Stimulated activated CD4-positive, alpha-beta T cell treated with anti-CD3 and anti-CD28 coated beads, Interleukin-4, amount 100 ng/mL, for 1 hour (primary cell): ENCODE measurements at places on chromosomes 1 and 21.
A peak's percentile ranks its signal among the peaks of the same experiment; 100 is the strongest.

- DNase-seq: no peak
Observed at GRCh38 chr1:24373044-24373443, 40.5 kb downstream of the STPG1 start.

DNA sequence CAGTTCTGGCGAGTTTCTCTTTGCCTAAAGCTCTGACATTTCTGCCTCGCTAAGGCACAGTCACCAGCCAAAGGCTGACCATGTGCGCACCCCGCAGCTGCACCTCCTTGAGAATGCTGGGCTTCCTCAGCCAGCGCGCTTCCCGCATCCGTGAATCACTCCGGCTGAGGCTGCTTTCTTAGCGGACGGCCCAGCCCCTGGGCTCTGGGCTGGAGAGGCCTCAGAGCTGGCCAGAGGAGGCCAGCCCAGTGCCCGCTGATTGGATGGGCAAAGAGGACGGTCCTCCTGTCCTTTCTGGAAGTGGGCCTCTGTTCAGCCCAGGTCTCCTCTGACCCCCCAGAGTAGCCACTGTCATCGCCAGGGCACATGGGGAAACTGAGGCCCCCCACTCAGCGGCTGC, 56.1 kb downstream of the PRDM16 start:
- no peak for DNase-seq

DNA sequence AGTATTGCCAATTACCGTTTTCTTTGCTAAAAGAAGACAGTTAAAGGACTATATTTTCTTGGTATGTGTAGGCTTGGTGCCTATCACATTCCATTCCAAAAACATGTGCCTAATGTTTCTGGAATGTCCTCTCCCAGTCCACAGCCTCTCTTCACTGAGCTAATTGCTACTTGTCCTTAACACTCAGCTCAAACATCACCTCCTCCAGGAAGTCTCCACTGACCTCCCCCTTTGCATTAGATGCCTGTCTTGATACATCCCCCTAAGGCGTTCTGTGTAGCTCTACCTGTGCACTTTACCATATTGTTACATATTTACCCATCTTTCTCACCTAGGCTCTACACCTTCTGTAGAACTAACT, 195.6 kb upstream of the CAMK1G start:
- DNase-seq: no peak

- no peak for DNase-seq
Observed at GRCh38 chr1:113677250-113678158, 81.8 kb downstream of the PHTF1 start.

- peak; percentile 79 for DNase-seq
Observed at GRCh38 chr1:234610061-234610665, at the start of gene IRF2BP2. IRF2BP2 (minus strand) TSS chr1:234610178; CDS start chr1:234609494, 684 bp downstream.

DNA sequence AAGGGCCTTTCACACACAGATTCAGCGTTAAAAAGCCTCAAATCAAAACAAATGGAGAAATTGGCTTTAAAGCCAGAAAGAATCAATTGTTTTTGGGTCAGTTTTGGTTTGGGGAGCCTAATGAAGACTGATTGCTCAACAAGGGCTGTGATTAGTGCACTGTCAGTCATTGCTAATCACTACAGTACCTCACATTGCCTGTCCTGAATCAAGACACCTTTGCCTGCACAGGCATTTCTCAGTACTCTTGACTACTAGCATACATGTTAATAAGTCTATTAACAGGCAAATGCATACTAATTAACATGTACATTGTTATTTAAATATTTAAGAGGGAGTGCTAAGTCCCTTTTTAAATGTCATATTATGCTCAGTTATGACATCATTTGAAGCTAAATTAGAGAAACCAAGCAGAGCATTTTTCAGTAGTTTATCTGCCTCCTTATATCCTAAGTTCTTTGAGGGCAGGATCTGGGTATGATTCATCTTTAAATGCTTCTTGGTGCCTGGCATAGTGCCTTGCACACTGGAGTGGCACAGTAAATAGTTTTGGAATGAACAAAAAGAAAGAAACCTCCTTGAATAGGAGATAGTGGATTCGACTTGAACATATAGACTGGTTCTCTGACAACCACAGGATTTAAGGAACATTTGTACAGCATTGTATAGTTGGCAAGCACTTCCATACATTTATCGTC, 25.8 kb upstream of the CCN1 start:
- no peak for DNase-seq

- no peak for DNase-seq
Observed at GRCh38 chr1:1196431-1197187, 9.8 kb downstream of the TNFRSF18 start.

GRCh38 chr1:180186831-180187230, 32.2 kb downstream of the QSOX1 start:
- DNase-seq: no peak

DNA sequence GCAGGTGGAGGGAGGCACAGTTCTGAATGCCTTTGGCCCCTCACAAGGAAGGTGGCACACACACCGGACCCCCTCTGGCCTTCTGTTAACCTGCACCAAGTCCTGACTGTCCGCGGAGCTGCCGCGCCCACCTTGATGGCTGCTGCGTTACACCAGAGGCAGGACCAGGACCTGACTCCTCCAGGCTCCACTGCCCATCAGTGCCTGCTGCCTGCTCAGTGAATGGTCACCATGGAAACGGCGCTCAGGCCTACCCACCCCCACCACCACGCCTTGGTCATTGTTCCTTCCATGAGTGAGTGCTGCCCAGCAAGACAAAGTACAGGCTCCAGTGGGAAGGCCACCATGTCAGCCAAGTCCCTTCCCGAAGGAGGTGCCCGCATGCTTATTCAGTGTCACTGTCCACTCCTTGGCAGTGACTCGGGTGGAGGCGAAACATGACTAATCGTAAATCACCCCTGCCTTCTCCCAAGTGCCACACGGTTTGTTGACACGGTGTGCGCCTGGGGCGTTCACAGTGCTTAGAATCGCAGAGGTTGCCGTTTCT, 57.3 kb downstream of the SLC37A1 start:
- DNase-seq: no peak

- DNase-seq: no peak
Observed at GRCh38 chr21:15140321-15141019, 75.7 kb upstream of the NRIP1 start.

- no peak for DNase-seq
Observed at GRCh38 chr1:163346326-163346870, 24.6 kb downstream of the NUF2 start.

- DNase-seq: peak; percentile 71
Observed at GRCh38 chr1:30782361-30783255, 25.0 kb upstream of the LAPTM5 start.

DNA sequence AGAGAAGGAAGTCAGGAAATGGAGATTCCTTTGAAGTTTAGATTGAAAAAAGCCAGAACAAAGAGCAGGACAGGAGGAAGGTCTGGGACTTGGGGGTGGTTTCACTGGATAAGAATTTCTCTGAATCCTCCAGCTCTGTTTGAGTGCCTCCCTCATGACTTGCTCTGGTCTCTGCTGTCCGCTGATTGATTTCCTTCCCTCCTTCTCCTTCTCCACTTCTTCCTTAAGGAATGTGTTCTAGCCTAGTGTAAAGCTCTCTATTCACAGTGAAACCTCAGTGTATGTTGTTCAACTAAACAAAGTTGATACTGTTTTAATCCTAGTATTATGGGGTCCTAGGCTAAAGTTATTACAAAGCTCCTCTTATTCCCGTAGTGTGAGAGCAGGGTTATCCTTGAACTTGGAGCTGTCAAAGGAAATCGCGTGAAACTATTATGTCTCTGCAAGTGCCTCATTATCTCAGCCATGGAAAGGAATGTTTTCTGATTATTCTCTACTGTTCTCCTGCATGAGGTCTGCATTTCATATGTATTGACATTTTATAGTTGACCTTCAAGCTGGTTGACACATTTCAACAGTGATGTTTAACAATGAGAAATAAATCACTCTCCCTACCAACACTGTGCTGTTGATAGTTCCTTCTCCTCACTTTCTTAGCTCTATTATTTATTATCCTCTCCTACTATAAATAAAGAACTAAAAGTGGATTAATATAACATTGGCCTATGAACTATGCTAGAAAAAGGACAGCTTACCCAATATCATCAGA, 82.7 kb upstream of the KCTD3 start:
- no peak for DNase-seq

GRCh38 chr1:183248989-183249691, 63.1 kb downstream of the LAMC2 start:
- no peak for DNase-seq

- no peak for DNase-seq
Observed at GRCh38 chr1:116389013-116389412, 16.0 kb downstream of the ATP1A1 start.

DNA sequence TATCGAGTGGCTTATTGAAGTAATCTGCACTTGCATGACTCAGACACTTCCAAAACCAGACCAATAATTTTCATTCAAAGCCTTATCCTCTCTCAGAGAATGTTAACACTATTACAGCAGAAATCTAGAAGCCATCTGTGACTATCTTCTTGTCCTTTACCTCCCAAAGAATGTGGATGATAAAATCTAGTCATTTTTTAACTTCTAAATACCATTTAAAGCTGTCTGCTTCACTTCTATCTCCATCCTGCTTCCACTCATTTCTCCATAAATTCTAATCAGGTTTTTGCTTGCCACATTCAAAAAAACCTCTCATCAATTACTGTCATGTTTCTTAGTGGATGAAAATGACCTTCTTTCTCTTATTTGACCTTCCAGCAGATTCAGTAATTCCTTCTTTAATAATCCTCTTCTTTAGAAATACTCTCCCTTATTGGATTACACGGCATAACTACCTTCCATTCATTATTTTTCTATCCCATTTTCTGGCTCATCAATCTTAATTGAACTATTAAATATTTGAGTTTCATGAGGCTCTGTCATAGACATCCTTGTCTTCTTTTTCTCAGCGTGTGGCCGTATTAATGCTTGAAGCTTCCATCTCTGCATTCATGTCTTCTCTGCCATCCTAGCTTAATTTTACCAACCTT, 1999.4 kb downstream of the MRPL39 start:
- DNase-seq: no peak

- no peak for DNase-seq
Observed at GRCh38 chr1:39047374-39048229, 21.5 kb downstream of the NDUFS5 start.

- DNase-seq: no peak
Observed at GRCh38 chr1:44289530-44289929, 65.5 kb downstream of the ERI3 start.

DNA sequence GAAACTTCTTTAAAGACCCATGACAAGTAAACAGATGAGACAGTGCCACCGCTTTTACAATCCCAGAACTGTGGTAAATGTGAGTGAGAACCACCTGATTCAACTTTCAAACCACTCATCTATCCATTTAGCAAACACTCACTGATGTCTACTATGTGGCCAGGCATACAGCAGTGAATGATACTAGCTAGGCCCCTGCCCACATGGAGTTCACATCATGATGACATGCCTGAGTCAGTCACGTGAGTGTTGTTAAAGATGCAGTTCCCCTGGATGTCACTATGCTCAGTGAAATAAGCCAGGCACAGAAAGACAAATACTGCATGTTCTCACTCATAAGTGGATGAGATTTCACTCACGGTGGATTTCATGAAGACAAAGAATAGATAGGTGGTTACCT, 28.4 kb downstream of the STX6 start:
- no peak for DNase-seq

DNA sequence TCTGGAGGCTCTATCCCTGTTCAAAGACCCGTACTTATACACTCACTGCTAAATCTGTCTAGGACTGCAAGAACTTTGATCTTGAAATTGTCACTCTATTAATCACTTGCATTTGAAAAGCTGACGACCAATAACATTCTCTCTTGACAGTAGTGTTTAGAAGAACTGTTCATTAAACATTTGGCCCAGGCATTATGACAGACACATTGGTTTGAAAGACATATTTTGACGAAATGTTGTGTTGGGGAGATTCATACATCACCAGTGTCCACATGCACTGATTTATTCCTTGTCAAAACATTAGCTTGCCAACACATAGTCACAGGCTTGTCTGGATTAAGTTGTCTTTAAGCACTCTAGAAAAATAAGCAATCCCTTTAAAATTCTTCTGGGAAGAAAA, 951.3 kb downstream of the ADGRL2 start:
- DNase-seq: no peak

DNA sequence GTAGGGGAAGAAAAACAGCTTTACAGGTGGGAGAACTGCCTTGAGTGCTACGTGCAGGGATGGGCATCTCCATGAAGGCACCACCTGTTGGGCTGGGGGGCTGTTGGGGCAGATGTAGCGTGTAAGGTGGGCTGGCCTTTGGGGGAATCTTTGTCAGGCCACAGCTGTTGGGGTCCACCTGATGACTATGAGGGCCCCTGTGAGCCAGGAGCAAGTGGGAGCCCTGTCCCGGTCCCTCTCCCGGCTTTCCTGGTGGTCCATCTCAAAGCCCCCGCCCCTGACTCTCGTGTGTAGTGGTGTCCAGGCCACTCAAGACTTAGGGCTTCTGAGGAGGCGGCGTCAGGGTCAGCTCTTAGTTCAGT, 13.5 kb downstream of the SLC37A1 start:
- DNase-seq: no peak

GRCh38 chr1:52296345-52296744, 69.7 kb downstream of the CC2D1B start:
- DNase-seq: no peak

DNA sequence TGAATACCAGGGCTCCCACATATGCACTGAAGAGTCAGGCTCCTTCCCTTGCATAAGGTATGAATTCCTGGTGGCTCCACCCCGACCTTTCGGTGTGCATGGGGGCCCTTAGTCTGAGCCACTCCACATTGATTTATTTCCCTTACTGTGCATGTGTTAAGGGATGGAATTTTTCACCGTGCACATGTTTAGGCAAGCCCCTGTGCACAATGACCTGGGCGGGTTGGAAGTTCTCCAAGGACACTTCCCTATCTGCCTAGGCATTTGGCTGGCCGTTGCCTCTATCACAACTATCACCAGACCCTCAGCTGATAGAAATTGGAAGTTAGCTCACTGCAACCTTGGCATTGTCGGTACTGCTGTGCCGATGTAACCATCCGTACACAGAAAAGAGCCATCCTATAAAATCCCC, 9.7 kb downstream of the S100A6 start:
- no peak for DNase-seq

DNA sequence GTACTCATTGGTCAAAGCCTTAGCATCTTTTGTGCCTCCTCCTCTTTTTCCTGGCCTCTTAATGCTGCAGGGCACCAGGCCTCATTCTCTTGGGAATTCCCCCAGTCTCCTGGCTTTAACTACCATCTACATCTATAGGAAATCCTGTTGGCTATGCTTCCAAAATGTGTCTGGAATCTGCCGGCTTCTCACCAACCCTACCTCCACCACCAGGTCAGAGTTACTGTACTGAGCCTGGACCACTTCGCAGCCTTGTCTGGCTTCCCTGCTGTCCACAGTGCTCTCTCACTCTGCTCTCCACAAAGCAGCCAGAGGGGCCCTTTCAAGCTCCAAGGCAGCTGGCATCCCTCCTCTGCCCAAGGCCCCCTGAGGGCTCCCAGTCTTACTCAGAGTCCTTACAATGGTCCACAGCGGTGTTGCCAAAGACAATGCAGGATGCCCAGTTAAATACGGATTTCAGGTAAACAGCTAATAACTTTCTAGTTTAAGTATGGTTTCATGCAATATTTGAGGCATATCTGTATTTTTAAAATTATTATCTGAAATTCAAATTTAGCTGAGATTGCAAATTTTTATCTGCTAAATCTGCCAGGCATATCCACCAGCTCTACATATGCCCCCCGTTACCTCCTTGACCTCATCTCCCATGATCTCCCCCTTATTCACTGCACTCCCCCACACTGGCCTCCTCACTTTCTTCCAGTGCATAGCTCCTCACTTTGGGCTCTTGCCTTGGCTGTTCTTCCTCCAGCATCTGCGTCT, 34.5 kb upstream of the FAM163A start:
- no peak for DNase-seq
